ENCODE measurements at places on chromosomes 16 and 17. TPM values are rescaled to one million over a fixed set of nuclear protein-coding genes. Genes with fewer than 3 reads are reported as not detected.
A peak's percentile ranks its signal among the peaks of the same experiment; 100 is the strongest.

DNA sequence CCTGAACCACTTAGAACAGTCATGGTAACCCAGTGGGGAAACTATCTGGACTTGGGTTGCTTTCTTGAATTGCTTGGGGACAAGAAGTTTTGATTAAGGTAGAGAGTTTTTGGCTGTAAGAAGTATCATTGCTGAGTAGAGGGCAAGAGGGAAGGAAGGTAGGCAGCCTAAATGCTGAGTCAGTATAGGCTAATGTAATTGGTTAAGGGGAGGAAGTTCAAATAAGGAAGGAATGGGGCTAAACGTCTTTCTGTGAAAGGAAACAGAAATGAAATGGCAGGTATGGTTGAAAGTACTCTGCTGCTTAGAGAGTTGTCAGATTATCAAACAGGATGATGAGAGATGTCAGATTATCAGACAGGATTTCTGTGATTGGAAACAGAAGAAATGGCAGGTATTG, 20.3 kb downstream of the KPNB1 start:
- no peaks in the 10 kb centered on the region for H3K27me3 ChIP-seq
- H3K27ac ChIP-seq = no peak overlapping the region
- H3K4me3 ChIP-seq = no peak overlapping the region
- no peaks in the 10 kb centered on the region for H3K4me1 ChIP-seq
- peaks cover 70% of the 10 kb centered on the region for H3K36me3 ChIP-seq
- no peak for DNase-seq

DNA sequence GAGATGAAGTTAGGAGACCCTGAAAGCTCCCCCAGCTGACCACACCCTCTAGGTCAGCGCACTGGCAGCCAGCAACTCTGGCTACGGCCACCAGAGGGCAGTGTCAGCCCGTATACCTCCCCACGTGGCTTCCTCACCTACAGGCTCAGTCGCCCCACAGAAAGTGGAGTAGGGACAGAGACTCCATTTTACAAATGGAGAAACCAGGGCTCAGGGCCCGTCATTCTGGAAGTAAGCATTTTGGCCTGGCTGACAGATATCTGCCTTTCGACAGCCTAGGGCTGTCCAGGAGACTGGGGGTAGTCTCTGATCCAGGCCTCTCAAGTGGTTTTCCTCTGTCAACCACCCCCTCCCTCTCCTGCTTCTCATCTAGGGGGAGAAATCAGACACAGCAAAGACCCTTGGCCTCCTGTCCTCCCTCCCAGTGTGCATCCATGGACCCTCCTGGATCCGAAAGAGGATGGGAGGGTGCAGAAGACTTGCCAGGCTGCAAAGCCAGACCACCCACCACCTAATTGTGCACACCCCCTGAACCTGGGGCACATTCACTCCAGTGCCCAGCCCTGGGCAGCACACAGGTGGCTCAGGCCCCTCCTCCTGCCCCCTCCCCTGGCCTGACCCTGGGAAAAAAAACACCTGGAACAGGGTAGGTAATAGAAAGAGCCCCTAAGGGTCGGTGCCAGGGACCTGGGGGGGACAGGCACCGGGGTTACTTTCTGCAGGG, 3.8 kb upstream of the HAP1 start:
- peak; percentile 93 for DNase-seq
- peaks cover 4% of the 10 kb centered on the region for H3K4me1 ChIP-seq
- no peak overlapping the region for H3K27ac ChIP-seq
- H3K36me3 ChIP-seq = no peaks in the 10 kb centered on the region
- H3K4me3 ChIP-seq = no peak overlapping the region

DNA sequence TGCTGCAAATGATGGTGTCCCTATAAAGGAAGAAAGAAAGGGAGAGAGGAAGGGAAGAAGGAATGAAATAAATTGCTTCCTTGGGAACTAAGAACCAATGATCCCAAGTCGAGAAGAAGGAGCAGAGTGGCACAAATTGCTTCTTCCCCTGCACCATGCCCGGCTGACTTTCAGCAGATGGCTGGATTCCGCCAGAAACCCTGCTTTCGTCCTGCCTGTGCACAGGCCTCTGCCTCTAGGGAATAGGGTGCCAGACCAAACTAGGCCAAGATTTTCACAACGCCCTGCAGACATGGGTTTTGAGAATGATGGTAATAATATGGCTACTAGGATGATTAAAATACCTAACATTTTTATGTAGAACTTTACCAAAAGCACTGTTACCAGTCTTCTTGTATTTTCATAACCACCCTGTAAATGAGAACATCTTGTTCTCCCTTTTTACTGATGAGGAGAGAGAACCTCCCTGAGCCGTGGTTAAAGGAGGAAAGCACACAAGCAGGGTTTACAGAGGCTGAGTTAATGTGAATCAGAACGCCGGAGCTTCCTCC, 122.1 kb upstream of the HSBP1 start:
- DNase-seq = no peak
- no peaks in the 10 kb centered on the region for H3K36me3 ChIP-seq
- H3K4me3 ChIP-seq = no peak overlapping the region
- no peak overlapping the region for H3K27ac ChIP-seq
- H3K4me1 ChIP-seq = peaks cover 13% of the 10 kb centered on the region
- no peaks in the 10 kb centered on the region for H3K27me3 ChIP-seq

DNA sequence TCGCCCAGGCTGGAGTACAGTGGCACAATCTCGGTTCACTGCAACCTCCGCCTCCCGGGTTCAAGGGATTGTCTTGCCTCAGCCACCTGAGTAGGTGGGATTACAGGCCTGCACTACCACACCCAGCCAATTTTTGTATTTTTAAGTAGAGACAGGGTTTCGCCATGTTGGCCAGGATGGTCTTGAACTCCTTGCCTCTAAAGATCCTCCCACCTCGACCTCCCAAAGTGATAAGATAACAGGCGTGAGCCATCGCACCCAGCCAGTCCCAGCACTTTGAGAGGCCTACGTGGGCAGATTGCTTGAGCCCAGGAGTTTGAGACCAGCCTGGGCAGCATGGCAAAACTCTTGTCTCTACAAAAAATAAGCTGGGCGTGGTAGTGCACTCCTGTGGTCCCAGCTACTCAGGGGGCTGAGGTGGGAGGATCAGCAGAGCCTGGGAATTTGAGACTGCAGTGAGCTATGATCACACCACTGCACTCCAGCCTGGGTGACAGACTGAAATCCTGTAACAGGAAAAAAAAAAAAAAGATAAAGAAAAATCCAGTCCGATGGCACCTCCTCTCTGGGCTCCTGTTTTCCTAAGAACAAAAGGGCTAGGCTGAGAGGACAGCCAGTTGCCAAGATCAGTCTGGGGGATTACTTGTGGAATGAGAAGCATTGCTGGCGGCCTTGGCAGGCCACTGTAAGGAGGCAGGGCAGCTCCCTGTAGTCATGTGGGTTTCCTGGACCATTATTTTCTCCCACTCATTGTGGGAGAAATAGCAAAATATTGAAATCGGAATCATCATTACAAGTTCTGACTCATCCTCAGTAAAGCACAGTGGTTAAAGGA, 3.0 kb upstream of the PIPOX start:
- peak overlapping the region; percentile 80 for H3K27ac ChIP-seq
- no peak overlapping the region for H3K4me3 ChIP-seq
- H3K36me3 ChIP-seq = peaks cover 1% of the 10 kb centered on the region
- DNase-seq = no peak
- H3K27me3 ChIP-seq = peaks cover 7% of the 10 kb centered on the region
- peaks cover 39% of the 10 kb centered on the region for H3K4me1 ChIP-seq

- H3K36me3 ChIP-seq = no peaks in the 10 kb centered on the region
- H3K4me3 ChIP-seq = no peak overlapping the region
- no peaks in the 10 kb centered on the region for H3K27me3 ChIP-seq
- DNase-seq = no peak
These were observed 230.3 kb downstream of the MAP2K4 start for GRCh38 chr17:12250973-12251372.

DNA sequence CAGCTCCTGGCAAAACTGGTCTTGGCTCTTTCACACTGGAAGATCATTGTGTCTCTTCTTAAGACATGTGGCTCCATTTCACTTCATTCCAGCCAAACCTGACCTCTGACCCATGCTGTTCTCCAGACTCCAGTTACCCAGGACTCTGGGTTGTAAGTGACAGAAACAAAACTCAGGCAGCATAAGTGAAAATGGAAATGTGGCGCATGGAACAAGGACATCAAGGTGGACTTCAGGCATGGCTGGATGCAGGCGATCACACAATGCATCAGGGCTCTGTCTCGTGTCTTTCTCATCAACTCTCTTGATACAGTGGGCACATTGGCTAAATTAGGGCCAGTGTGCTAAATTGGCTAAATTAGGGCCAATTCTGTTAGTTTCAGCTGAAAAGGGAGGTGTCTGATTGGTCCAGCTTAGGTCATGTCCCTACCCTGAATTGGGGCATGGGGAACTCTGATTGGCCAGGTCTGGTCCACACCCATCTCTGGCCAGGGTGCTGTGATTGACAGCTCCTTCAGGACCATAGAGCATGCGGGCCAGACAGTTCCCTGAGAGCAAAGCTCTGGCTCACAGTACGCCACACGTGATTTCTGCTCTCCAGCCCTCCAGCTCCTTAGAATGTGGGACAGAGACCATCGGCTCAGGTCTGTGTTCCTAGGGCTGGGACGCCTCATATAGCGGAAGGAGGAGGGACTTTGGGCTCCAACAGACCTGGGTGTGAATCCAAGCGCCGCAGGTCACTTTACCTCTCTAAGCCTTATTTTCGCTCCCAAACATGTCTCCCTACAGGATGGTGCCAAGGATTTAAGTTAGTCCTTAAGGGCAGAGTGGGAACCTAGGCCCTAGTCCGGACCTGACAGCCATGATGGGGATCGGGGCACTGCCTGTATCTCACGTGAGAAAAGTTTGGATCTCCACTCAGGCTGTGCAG, 17.5 kb downstream of the SOCS1 start:
- DNase-seq = no peak
- H3K4me1 ChIP-seq = peaks cover 3% of the 10 kb centered on the region
- H3K27ac ChIP-seq = no peak overlapping the region

DNA sequence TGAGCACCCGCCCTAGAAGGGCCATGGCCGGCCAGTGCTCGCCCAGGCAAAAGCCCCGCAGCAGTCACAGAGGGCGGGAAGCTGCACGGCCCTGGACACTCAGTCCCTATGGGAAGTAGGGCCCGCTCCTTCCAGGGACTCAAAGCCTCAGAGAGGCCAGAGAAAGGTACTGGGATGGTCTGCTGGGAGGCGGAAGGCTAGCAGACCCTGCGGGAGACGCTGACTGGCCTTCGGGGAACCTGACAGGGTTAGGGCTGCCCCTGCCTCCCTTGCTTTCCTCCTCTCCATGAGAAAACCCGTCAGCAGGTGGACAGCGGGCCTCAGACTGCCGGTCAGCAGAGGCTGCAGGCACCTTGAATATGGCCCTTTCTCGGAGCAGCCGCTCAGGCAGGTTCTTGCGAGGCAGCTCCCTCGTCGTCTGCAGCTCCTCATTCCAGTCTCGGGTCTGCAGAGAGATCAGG, 11.5 kb downstream of the CLUH start:
- no peak overlapping the region for H3K4me3 ChIP-seq
- H3K4me1 ChIP-seq = peaks cover 2% of the 10 kb centered on the region
- no peak for DNase-seq
- H3K36me3 ChIP-seq = peaks cover 7% of the 10 kb centered on the region
- H3K27ac ChIP-seq = no peak overlapping the region

- H3K27ac ChIP-seq = no peak overlapping the region
These were observed 19.9 kb upstream of the ZC3H18 start for GRCh38 chr16:88550246-88550661.

DNA sequence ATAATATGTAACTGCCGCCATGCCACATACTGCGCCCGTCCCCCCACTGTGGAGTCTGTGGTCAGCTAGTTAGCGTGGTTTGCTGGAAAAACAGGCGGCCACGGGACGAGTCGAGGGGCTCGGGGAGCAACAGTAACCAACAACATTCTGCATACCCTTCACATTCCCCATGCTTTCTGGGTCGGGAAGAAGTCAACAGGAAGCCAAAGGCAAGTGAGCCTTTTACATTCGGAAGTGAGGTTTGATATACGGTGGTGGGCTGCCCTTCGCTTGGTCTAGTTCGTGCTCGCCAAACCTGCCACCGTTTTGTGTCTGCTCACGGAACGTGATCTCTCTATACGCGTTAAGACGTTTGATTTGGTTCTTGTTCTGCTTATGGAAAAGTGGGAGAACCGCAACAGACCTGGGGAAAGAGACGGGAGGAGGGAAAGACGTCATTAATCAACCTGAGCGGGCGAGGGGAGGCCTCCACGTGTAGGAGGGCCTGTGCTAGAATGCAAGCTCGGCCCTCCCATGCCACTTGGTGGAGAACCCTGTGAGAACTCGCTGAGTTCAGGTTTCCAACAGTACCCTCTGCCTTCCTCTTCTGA, 28.9 kb upstream of the CFAP20 start:
- DNase-seq = peak; percentile 68
- no peak overlapping the region for H3K27ac ChIP-seq
- H3K27me3 ChIP-seq = no peaks in the 10 kb centered on the region
- peaks cover 29% of the 10 kb centered on the region for H3K36me3 ChIP-seq
- no peaks in the 10 kb centered on the region for H3K4me1 ChIP-seq
- H3K4me3 ChIP-seq = no peak overlapping the region

DNA sequence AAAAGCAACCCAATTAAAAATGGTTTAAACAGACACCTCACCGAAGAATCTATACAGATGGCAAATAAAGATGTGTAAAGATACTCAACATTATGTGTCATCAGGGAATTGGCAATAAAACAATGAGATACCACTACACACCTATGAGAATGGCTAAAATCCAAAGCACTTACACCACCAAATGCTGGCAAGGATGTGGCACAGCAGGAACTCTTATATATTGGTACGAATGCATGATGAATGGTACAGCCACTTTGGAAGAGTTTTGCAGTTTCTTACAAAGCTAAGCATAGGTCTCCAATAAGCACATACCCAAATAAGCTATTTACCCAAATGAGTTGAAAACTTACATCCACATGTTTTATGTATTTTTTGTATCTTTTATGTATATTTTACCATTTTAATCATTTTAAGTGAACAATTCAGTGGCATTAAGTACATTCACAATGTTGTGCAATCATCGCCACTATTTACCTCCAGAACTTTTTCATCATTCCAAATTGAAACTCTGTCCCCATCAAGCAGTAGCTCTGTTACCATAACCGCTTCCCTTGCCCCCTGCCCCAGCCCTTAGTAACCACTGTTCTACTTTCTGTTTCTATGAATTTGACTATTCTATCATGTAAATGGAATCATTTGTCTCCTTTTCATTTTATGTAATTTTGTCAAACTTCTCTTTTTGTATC, 6.7 kb upstream of the ALDH3A2 start:
- peaks cover 33% of the 10 kb centered on the region for H3K27me3 ChIP-seq
- no peaks in the 10 kb centered on the region for H3K36me3 ChIP-seq
- no peak overlapping the region for H3K27ac ChIP-seq

- no peaks in the 10 kb centered on the region for H3K27me3 ChIP-seq
- peaks cover 34% of the 10 kb centered on the region for H3K4me1 ChIP-seq
- no peak overlapping the region for H3K27ac ChIP-seq
- H3K4me3 ChIP-seq = peak overlapping the region; percentile 70
- no peaks in the 10 kb centered on the region for H3K36me3 ChIP-seq
These were observed 2.2 kb upstream of the NTN3 start for GRCh38 chr16:2468725-2469398.

- peaks cover 20% of the 10 kb centered on the region for H3K4me1 ChIP-seq
- no peak overlapping the region for H3K4me3 ChIP-seq
- peak; percentile 92 for DNase-seq
- no peak overlapping the region for H3K27ac ChIP-seq
- peaks cover 7% of the 10 kb centered on the region for H3K36me3 ChIP-seq
These were observed 2.9 kb downstream of the GSE1 start for GRCh38 chr16:85615852-85616606.

GRCh38 chr16:88195269-88195705, 187.5 kb upstream of the ZNF469 start:
- no peak overlapping the region for H3K4me3 ChIP-seq
- DNase-seq = peak; percentile 73
- no peaks in the 10 kb centered on the region for H3K36me3 ChIP-seq
- H3K27me3 ChIP-seq = no peaks in the 10 kb centered on the region
- H3K27ac ChIP-seq = no peak overlapping the region
- peaks cover 9% of the 10 kb centered on the region for H3K4me1 ChIP-seq

The DUSP14 gene
- total RNA-seq = 34.4 TPM

The GCGR gene
- total RNA-seq = not detected

The NOXO1 gene
- total RNA-seq = 0.91 TPM

The METTL9 gene
- total RNA-seq = 91.9 TPM

The CHST5 gene
- 0.27 TPM for total RNA-seq

Data from osteocyte (in vitro differentiated cells).